ENCODE measurements at places on chromosomes 12 and 14. TPM values are rescaled to one million over a fixed set of nuclear protein-coding genes. Genes with fewer than 3 reads are reported as not detected.

DNA sequence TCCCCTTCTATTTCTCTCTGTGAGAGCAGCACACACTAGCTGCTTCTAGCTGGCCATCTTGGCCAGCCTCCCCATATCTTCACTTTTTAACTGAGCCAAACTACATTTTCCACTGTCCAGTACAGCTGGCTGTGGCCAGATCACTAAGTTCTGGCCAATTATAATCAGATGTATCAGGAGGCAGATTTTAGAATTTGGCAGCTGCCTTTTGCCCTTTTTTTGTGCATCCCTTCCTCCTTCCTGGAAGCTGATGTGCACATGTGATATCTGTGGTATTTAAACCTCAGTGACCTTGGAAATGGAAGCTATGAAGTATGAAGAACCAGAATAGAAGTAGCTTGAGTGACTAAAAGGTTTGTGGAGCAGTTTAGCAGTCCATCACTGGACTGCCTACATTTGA is 49.8 kb upstream of the ANO6 start:
- no peak for DNase-seq

DNA sequence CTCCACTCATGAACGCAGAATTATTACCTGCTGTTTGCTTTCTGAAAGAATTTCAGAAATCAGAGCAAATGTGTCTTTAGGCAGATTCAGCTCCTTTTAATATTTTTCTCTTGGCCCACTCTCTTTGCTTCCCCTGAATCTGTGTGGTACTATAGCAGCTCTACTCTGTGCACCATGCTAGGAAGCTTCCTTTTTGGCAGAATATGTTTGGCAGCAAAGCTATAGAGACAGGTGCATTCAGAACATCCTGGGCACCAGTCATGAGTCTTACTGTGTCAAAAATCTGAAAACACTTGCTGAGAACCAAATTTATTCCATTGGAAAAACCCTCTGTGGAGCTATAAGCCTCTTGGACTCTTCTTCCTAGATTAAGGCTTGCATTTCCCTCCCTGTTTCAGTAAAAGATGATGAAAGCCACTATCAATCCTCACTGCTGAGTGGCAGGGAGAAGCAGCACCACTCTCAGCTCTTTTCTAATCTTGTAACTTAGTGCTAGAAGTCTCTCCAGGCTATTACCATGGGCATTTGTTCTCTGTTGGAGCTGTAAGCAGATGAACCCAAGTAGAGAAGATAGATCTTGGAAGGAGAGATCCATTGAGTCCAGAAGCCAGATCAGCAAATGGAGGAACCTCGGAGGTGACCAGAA is 18.2 kb downstream of the CIPC start:
- no peak for DNase-seq

GRCh38 chr14:101226603-101227425 is 323.3 kb upstream of the RTL1 start:
- no peak for DNase-seq

GRCh38 chr14:73459959-73460358 is 1.6 kb upstream of the NUMB start:
- DNase-seq, result no peak

GRCh38 chr14:57560681-57561080 is 67.0 kb upstream of the CCDC198 start:
- no peak for DNase-seq

Gene GPX2
- polyA plus RNA-seq, result 60.0 TPM

DNA sequence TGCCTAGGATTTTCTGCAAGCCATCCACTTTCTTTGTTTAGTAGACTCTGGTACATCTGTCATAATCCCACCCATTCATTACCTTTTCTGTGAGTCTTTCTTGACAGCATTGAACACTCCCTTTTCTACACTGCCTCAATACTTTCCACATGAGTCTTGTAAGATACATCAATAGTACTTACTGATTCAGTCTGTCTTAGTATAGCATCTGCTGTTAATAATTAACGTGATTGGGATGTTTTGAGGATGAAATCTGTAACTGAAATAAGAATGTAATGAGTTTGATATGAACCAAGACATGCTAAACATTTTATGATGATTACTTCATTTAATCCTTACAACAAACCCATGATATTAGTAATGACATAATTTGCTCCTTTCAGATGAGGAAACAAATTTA is 196.2 kb upstream of the FOXG1 start:
- DNase-seq, result no peak

GRCh38 chr12:40063414-40063813 is 42.5 kb downstream of the SLC2A13 start:
- no peak for DNase-seq

GRCh38 chr14:88901189-88901588 is 76.7 kb downstream of the TTC8 start:
- no peak for DNase-seq

Gene TRHDE
- 1.6 TPM for polyA plus RNA-seq

Gene RNF34
- polyA plus RNA-seq, result 18.8 TPM

DNA sequence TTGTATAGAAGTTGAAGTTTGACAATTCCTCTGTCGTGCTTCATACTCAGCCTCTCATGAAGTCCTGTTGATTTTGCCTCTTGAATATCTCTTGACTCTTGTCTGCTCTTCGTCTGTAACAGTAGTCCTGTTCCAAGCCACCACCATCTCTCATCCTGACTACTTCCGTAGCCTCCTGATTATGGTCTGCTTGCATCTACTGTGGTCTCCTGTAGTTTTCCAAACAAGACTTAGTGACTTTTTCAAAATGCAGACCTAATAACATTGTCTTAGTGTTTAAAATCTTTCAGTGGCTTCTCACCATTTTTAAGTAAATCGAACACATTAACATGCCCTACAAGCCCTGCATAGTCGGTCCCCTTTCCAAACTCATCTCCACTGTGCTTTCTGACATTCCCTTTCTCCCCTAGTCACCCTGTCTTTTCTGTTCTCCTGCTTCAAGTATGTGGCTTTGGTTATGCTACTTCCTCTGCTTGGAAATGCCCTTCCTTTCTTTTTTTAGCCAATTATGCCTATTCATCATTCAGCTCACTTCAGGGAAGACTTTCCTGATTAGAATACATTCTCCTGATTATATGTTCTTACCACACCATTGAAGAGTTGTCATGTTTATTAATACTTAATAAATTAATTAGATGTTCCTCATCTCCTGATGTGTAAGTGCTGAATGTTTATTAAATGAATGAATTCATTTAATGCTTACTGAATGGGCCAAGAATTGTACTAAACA is 2.0 kb downstream of the SCYL2 start:
- DNase-seq, result no peak

Gene KRT6C
- not detected for polyA plus RNA-seq

GRCh38 chr12:46452061-46452615 is 79.6 kb upstream of the SLC38A2 start:
- DNase-seq, result no peak

DNA sequence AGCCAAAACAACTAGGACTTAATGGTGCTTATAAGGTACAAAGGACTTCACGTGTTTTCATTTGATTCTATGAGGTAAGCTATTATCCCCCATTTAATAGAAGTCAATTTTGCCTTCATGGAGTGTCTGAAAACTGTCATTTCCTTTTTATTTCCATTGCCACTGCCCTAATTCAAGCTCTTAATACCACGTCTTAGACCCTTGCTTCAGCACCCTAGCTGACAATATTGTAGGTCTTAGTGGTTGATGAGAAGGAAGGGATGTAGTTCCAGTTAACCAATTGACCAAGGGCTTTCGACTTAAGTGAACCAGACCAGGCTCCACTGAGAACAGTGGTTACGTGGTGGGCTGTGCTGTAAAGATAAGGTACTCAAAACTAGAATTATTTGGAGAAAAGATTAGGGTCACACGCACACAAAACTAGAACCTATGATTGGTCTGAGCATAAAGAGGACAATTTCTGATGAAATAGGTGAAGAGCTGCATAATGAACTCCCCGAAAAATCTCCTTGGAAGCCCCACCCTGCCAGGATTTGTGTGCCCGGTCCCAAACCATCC is 9.6 kb upstream of the ASIC1 start:
- no peak for DNase-seq
